Stimulated activated CD8-positive, alpha-beta memory T cell treated with anti-CD3 and anti-CD28 coated beads, Interleukin-4, amount 100 ng/mL, for 1 hour (primary cell): ENCODE measurements at places on chromosomes 6 and 20.

GRCh38 chr20:25624500-25624939, 706 bp upstream of the NANP start:
- DNase-seq: no peak

DNA sequence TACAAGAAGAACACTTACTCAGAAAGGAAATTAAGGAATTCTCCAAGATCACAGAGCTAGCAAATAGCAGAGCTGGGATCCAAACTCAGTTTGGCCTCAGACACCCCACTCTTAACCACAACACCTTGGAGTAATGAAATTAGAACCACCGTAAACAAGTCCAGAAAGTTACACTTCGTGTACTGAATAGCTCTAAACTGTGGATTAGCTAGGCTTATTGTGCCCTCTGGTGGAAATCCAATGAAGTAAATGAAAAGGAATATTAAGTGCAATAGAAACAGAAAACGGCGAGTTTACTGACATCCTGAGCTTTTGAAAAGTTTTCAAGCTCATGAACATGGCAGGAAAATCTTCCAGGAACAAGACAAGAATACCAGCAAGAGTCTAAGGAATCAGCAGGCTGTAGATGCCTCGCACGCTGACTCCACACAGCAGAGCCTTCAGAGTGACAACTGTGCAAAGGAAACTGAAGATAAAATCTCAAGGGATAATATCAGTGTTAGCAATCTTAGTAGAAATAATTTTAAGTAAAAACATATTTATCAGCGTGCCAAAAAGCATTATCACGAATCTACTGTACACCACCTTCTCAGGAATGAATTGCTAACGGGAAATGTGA, 34.6 kb downstream of the FBXO5 start:
- DNase-seq: no peak

GRCh38 chr20:8535403-8536261, 403.6 kb downstream of the PLCB1 start:
- no peak for DNase-seq

- DNase-seq: no peak
Observed at GRCh38 chr20:15498926-15499325, 1074.3 kb downstream of the KIF16B start.

- DNase-seq: no peak
Observed at GRCh38 chr6:36794713-36795065, 44.6 kb downstream of the CPNE5 start.

DNA sequence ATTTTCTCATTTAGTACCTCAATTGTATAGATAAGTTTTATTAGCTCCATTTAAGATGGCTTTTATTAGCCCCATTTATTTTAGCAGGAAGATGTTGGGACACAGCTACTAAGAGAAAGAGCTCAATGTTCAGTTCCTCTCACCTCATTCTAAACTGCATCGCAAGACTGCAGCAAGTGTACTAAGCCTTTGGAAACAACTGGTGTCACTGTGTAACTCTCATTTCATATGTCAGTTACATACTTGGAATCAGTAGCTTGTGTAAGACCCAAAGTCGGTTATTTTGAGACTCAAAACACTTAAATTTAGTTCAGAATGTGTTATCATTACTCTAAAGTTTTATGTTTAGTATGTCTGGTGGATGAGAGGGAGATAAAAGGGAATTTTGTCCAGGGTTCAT, 482.9 kb downstream of the BMP2 start:
- no peak for DNase-seq

DNA sequence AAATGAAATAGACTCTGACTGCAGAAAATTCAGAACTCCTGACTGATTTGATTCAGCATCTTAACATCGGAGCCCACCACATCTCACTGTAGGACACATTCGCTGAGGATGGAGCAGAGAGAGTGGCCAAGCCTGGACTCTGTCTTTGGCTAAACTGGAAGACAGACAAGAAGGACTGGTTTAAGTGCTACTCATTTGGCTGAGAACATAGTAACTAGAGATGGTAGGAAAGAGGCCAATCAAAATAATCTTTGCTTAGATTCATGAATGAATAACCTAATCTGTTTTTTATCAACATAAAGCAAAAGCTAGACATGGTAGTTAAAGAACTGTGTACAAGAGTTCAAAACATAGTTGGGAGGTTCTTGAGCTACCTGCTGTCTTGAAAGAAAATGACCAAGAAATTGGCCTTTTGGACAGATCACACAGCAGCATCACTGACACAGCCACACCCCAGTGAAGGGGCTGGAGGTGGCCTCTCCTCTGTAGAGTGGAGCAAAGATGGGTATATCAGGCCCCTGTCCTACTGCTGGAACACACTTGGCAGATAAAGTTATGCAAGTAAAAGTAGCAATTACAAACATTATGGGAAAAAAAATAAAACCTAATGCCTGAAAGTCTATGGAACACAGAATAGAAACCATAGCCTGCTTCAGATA, 87.1 kb upstream of the NT5E start:
- no peak for DNase-seq

DNA sequence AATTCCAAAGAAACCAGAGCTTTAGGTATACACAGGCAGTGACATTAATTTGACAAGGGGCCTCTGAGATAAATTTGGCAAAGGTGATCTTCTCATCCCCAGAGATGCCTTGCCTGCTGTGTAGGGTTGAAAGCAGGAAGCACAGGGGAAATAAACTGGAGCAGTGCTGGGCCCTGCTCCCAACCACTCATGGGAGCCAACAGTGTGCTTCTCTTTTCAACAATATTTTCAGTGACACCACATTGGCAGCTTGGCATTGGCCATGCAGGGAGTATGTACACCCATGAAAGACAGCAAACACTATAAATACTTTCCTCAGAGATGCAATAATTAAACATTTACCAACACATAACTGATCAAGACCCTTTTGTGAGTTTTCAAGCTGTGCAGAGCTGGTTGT, 90.7 kb upstream of the F13A1 start:
- no peak for DNase-seq

GRCh38 chr20:40657526-40657925, 31.5 kb downstream of the MAFB start:
- no peak for DNase-seq

DNA sequence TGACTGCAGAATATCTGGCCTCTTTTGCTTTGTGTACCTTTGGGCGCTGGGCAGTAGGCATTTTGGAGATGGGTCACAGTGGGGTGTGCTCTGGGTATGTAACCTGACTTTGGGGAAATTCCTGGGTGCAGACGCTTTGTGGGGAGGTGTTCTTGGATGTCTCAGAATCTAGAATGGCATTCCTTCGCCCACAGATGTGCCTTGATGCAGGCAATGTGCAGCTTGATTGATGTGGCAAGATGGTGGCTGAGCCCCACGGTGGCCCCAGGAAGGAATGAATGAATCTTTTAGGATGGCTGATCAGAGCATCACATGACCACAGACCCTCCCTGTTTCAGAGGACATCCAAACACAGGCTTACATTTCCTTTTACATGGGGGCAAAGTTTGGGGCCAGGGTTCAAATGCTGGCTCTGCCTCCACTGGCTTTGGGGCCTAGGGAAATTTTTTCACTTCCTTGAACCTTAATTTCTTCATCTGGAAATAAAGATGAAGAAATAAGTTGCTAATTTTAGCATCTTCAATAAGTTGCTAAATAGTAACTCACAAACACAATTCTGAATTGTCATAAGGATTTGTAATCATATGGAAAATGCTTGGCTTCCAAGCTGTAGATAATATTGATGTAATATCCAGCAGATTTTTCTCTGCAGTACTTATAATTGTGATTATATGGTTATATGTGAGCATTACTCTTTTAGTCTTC, 5.6 kb downstream of the PPP1R16B start:
- DNase-seq: no peak

DNA sequence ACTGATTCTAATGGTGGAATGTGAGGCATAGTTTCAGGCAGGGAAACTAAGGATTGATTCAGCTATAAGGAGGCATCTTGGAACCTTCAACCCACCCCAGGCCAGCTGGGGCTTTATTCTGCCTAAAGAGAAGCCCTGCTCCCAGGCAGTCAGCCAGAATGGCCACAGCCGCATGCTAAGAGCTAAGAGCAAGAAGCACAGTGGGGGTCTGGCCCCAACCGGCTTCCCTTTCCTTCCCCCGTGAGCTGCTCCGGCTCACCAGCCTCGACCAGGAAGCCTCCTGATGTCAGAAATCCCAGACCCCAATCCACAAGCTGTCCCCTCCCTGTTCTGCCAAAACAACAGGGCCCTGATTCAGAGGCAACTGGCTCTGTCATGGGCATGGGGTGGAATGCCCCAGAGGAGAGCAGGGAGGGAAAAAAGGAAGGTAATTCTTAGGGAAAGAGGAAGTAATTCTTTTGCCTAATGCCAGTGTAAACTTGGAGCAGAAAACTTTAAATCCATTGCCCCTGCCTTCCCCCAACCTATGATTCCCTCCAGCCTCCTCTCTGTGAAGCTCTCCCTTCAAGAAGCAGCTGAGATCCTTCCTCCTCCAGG, 6.9 kb downstream of the GRM4 start:
- no peak for DNase-seq

- DNase-seq: no peak
Observed at GRCh38 chr6:168533414-168533813, 92.4 kb downstream of the SMOC2 start.

- DNase-seq: no peak
Observed at GRCh38 chr20:32482442-32483261, 102.5 kb downstream of the NOL4L start.

GRCh38 chr6:5007531-5007930, 3.7 kb upstream of the RPP40 start:
- DNase-seq: no peak

DNA sequence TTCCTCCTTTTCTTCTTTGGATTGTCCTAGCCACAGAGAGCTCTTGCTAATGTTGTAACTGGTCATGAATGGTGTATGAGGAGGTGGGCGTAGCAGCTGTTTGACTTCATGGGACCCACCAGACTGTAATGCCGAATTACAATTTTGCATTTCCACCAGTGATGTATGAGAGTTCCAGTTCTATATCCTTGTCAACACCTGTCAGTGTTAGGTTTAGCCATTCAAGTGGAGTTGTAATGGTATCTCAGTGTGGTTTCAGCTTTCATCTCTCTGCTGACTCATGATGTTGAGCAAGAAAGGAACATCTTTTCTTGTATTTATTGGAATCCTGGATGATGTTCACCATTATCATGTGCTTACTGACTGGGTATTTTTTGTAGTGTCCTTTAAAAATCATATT, 5.1 kb downstream of the IGF2R start:
- DNase-seq: no peak

- no peak for DNase-seq
Observed at GRCh38 chr6:34239893-34240292, 3.2 kb downstream of the HMGA1 start.

DNA sequence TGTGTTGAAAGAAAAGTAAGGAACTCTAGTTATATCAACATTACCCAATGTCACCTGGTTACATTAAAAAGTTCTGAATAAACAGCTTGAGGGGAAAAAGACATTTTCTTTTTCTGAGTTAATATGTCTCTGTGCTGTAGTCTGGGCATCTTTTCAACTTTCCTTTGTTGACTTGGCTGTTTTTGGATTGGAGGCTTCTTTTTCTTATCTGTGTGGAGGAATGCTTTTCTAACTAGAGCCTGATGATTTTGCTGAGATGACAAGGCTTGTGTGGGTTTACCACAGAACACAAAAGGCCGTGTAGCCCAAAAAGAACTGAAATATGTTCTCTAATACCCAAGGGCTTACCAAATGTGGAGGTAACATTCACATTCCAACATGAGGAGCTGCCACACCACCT, 161.8 kb downstream of the KCNQ5 start:
- DNase-seq: no peak

GRCh38 chr6:42870145-42870936, 9.1 kb upstream of the RPL7L1 start:
- DNase-seq: no peak

- DNase-seq: no peak
Observed at GRCh38 chr20:2299301-2299700, 3.5 kb downstream of the TGM3 start.

- DNase-seq: no peak
Observed at GRCh38 chr20:56922497-56922896, 293.4 kb downstream of the TFAP2C start.

DNA sequence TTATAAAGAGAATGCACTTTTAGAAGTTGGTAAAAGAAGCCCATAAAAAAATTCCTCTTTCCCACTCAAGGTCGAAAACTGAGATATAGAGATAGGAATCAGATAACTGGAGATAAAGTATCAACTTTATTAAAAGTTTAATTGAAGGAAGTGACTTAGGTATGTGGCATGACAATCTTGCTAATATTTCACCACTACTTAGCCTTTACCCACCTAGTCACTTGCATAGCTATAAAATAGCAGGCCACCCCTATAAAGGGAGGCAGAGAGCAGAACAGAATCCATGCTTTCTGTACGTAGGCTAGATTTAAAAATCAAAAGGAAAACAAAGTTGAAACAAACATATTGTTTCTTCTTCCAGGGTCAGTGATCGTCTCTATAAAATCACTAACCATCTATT, 13.2 kb upstream of the TBC1D32 start:
- no peak for DNase-seq

DNA sequence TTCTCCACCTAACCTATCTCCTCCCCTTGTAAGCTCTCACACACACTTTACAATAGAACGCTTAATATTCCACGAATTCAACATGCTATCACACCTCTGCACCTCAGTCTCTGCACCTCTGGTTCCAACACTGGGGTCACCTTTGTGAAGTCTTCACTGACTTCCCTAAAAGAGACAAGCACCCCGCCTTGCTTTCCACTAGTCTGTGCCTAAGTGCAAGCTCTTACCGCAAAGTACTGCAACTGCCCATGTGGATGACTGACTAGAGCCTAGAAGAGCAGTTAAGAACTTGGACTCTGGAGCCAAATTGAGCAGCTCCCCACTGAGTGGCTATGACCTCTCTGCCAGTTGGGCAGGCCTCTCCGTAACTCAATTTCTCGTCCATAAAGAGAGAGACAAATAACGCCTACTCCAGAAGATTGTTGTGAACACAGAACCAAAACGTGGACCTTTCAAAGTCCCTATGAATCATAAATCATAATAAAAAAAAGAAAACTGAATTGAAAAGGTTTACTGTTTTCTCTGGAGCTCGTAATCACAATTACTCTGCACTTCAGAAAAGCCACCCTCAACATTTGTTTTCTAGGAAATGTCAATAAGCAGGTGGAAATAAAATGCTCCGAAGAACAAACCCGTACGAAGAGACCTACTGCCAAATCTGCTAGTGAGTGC, 1.2 kb downstream of the IFNGR1 start:
- DNase-seq: no peak

- DNase-seq: no peak
Observed at GRCh38 chr6:118202517-118202916, 295.5 kb downstream of the SLC35F1 start.

- DNase-seq: no peak
Observed at GRCh38 chr6:34597605-34598353, 41.6 kb upstream of the SPDEF start.

DNA sequence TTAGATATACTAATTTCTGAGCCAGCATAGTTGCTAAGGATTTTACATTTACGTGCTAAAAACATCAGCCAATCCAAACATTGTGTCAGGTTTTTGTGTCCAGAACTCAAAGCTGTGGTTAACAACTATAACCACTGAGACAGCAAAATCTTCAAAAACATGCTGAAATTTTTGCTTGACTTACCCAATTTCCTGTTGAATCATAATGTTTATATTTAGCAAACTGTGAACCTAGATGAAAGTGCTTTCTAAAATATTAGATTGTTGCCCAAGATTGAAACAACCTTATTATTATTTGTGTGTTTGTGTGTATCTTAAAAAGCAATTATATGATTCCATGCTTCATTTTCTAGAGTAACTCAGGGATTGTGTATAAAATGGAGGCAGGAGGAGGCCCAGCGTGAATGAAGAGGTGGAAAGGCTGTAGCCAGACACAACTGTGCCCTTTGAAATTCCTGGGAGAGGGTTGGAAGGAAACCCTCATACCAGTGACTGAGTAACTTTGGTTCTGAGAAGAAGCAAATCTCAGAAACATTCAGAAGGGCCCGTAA, 48.0 kb downstream of the ARMC2 start:
- no peak for DNase-seq
